Thoracic aorta (tissue), 2 donors: ENCODE measurements at places on chromosomes 4 and X. TPM values are rescaled to one million over a fixed set of nuclear protein-coding genes. Genes with fewer than 3 reads are reported as not detected.

GSX2 gene
- not detected for total RNA-seq

DNA sequence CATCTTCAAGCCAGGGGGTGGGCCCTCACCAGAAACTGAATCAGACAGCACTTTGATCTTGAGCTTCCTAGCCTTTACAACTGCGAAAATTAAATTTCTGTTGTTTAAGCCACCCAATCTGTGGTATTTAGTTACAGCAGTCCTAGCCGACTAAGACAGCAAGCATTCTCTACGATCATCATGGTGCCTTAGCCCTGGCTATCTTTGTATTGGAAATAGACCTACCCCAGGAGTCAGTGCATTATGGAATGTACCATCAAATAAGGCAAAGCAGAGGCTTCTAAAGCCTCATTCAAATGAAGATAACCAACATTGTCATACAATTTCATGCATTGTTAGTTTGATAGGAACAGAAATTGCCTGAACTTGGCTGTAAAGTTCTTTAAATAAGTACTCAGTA lies 75.0 kb downstream of the PARM1 start:
- peaks cover 20% of the 10 kb centered on the region for H3K4me1 ChIP-seq
- no peak overlapping the region for H3K4me3 ChIP-seq
- DNase-seq = no peak
- no peak overlapping the region for H3K27ac ChIP-seq

GRCh38 chr4:1246111-1246881 lies 2.6 kb downstream of the CTBP1 start:
- H3K36me3 ChIP-seq = no peaks in the 10 kb centered on the region
- H3K4me1 ChIP-seq = peaks cover 72% of the 10 kb centered on the region
- peak overlapping the region; percentile 94 for H3K4me3 ChIP-seq
- H3K27ac ChIP-seq = peak overlapping the region; percentile 94
- H3K27me3 ChIP-seq = no peaks in the 10 kb centered on the region

- H3K27ac ChIP-seq = peak within 1 kb of the TSS; percentile 75
- peak within 1 kb of the TSS; percentile 72 for H3K4me3 ChIP-seq
- DNase-seq = peak; percentile 53
- no peaks in the 10 kb centered on the region for H3K36me3 ChIP-seq
- H3K27me3 ChIP-seq = no peaks in the 10 kb centered on the region
- H3K4me1 ChIP-seq = peaks cover 28% of the 10 kb centered on the region
Observed at GRCh38 chrX:154097589-154098541, at the start of gene MECP2. Gene MECP2, minus strand, starts transcription at chrX:154097717.

- H3K27me3 ChIP-seq = no peaks in the 10 kb centered on the region
- no peaks in the 10 kb centered on the region for H3K36me3 ChIP-seq
- DNase-seq = no peak
- H3K27ac ChIP-seq = no peak overlapping the region
Observed at GRCh38 chrX:81120936-81121371, 80.8 kb downstream of the HMGN5 start.

DNA sequence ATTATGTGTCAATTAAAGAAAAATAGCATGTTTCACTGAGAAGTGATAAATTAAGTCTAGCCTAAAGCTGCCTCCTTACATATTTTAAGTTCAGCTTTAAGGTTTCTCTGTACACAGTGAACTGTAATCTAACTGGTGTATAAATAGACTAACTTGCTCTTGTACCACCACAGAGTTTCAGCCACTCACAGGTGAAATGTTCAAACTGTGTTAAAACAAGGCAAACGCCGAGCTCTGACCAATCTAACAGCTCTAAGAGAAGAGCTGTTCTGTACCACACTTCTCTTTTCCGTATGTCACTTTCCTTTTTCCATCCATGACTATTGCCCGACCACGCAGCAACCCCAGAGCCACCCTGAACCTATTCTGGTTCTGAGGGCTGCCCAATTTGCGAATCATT lies 64.5 kb downstream of the DCHS2 start:
- no peaks in the 10 kb centered on the region for H3K27me3 ChIP-seq
- H3K36me3 ChIP-seq = no peaks in the 10 kb centered on the region
- no peak overlapping the region for H3K27ac ChIP-seq
- H3K4me3 ChIP-seq = no peak overlapping the region

DNA sequence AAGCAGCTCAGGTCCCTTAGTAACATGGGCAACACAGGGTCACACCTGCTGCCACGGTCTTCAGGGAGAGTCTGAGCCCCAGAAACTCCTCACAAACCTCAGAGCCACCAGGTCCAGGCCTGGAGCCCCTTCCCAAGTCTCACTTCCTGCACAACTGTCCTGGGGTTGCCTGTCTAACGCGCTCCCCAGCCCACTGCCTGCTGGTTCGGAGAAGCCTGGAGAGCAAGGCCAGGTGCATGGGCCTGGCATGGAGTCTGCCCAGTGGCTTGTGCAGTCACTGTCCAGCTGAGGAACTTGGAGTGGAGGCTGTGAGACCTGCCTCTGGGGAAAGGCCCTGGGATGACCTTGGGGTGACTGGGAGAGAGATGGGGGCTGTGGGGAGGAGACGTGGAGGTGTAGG lies 28.0 kb downstream of the FAM53A start:
- H3K27ac ChIP-seq = no peak overlapping the region
- DNase-seq = no peak
- H3K27me3 ChIP-seq = no peaks in the 10 kb centered on the region
- no peak overlapping the region for H3K4me3 ChIP-seq

SOD3 gene
- 743 TPM for total RNA-seq

DNA sequence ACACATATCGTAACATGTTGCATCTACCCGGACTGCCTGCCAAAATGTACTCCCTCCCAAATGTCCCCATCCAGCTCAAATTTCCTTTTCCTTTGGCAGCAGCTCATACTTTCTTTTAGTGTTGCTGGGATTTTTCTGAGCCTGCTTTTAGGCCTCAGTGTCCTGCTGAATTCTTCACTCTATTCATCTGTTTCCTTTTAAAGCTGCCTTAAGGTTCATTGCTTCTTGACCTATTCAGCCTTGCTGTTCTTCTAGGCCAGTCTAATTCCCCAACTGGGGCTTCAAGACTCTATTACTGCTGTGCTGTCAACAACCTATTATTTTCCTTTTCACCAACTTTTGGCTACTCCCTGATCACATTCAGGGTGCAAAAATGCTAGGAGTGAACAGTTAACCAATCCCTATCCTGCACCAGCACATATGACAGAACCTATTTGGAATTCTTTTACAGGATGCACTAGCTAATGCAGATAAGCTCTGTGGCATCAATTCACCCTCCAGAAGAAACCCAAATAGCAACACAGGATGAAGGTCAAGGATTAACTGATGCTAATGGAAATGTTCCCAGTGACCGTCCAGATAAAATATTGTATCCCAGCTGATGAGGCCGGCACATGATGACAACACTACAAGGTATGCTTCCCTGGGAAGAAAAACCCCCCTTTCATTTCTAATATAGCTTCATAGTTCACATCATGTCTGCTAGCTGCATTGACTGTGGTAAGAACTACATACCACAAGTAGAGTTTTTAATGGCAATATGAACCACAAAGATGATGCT lies 114.7 kb upstream of the TTC29 start:
- no peak overlapping the region for H3K4me3 ChIP-seq
- H3K27ac ChIP-seq = no peak overlapping the region
- H3K36me3 ChIP-seq = no peaks in the 10 kb centered on the region
- DNase-seq = no peak

DNA sequence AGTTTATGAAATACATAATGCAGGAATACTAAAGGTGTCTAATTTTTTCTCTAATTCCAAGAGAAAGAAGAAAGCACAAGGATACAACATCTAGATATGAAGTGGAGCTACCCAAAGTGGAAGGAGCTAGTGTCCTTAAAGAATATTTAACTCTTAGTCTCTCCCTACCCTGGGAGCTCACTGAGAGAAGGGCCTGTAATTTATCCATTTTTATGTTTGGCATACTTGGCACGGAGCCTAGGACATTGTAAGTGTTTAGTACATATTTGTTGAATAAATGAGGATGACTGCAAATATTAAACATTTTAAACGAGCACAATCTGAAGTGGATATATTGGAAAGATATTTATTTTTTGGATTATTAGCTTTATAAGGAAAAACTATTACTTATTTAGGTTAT lies 674.8 kb downstream of the IQCM start:
- no peak overlapping the region for H3K27ac ChIP-seq
- no peak for DNase-seq
- H3K36me3 ChIP-seq = no peaks in the 10 kb centered on the region

DNA sequence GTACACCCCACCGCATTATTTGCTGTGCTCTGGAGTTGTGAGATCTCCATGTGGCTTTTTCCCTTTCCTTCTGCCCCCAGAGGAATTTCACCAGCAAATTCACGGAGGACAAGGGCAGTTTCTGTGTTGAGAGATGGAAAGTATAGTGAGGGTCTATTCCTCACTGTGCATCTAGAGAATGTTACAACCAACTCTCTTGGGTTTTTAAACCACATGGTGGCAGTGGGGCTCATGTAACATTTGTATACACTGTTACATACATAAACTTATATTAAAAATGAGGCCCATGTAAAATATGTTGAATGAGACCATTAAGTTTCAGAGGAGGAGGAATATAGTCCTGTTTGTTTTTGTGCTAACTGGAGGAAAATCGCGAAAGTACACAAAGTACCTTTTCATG lies 909 bp upstream of the PRKG2 start:
- H3K4me3 ChIP-seq = no peak overlapping the region
- H3K27me3 ChIP-seq = no peaks in the 10 kb centered on the region
- H3K4me1 ChIP-seq = no peaks in the 10 kb centered on the region
- DNase-seq = no peak

GRCh38 chr4:22884157-22884556 lies 191.4 kb downstream of the GBA3 start:
- no peaks in the 10 kb centered on the region for H3K4me1 ChIP-seq
- H3K27ac ChIP-seq = no peak overlapping the region
- no peaks in the 10 kb centered on the region for H3K36me3 ChIP-seq
- no peak overlapping the region for H3K4me3 ChIP-seq

NAP1L3 gene
- total RNA-seq = 15.0 TPM

DNA sequence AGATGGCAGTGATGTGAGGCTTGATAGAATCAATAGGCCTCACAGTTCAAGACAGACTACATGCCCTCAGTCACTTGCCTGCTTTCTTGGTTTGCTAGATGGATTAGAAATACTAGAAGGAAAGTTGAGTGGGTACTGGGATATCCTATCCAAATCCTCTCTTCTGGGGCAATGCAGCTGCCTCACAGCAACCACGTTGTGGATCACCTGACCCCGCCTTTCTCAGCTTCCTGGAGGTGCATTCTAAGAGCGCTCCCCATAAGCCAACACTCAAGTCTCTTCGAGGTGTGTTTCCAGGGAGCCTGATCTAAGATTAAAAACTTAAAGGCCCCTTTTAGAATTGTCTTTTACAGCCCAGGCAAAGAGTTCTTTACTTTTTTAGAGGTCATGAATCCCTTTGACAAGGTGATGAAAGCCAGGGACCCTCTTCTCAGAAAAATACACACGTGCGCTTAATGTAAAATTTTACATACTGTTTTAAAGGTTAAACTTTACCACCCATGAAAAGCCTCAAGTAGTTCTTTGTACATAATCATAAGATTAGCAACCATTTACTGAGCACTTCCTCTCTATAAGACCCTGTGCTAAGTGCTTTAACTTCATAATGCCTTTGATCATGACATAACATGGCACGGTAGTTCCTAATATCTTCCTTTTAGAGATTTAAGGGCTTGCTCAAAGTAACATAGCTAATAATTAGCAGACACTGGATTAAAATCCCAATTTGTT lies 840 bp upstream of the RPL34 start:
- H3K27me3 ChIP-seq = no peaks in the 10 kb centered on the region
- H3K36me3 ChIP-seq = peaks cover 20% of the 10 kb centered on the region
- peak overlapping the region; percentile 80 for H3K4me3 ChIP-seq
- no peak for DNase-seq

FAM156A gene
- total RNA-seq = 55.7 TPM

DNA sequence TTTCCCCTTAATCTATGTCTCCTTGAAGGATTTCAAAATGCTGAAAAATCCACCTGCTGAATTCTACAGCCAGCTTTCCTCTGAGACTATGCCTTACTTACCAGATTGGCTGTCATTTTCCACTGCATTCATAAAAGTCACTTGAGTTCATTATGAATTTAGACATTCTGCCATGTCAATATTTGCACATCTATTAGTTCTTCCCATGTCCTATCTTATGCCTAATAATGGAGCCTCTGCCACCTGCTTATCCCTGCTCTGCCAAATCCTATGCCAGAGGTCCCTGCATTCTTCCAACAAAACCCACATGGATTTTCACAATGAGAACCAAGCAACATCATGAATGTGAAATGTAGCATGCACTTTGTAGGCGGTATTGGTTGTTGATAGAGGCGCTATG lies 42.6 kb downstream of the GASK1B start:
- H3K36me3 ChIP-seq = peaks cover 3% of the 10 kb centered on the region
- H3K27me3 ChIP-seq = no peaks in the 10 kb centered on the region
- no peak for DNase-seq

DNA sequence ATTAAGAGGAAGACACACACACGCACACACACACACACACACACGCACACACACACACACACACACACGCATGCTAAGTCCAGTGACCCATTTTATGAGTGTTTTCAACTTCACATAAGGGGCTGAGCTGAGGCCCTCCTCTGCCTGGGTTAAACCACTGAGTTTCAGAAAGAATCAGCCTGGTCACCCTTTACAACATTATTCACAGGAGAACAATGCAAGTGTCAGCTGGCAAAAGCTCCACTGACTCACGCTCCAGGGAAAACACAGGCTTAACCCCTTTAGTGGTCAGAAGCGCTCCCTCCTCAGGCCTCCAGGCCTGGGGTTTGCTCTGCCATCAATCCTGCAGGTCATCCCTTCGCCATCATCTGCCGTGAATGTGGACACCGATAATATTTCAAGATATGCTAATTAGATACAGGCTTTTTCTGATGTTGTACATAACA lies 46.9 kb downstream of the ACOX3 start:
- peaks cover 35% of the 10 kb centered on the region for H3K4me1 ChIP-seq
- peaks cover 27% of the 10 kb centered on the region for H3K36me3 ChIP-seq
- peak overlapping the region; percentile 76 for H3K27ac ChIP-seq
- H3K27me3 ChIP-seq = no peaks in the 10 kb centered on the region

FHIP1A gene
- 28.8 TPM for total RNA-seq

MID1 gene
- 37.7 TPM for total RNA-seq

DNA sequence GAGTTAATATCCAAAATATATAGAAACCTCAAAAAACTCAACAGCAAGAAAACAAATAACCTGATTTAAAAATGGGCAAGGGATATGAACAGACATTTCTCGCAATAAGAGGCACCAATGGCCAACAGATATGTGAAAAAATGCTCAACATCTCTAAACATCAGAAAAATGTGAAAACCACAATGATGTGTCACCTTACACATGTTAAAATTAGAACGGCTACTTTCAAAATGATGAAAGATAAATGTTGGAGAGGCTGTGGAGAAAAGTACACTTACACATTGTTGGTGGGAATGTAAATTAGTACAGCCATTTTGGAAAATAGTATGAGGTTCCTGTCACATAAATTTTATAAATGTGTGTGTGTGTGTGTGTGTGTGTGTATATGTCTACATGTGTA lies 731.3 kb downstream of the DMD start:
- H3K4me1 ChIP-seq = no peaks in the 10 kb centered on the region
- H3K4me3 ChIP-seq = no peak overlapping the region
- no peaks in the 10 kb centered on the region for H3K27me3 ChIP-seq

- H3K27ac ChIP-seq = no peak overlapping the region
- H3K4me3 ChIP-seq = no peak overlapping the region
- H3K4me1 ChIP-seq = no peaks in the 10 kb centered on the region
- no peaks in the 10 kb centered on the region for H3K36me3 ChIP-seq
- no peaks in the 10 kb centered on the region for H3K27me3 ChIP-seq
Observed at GRCh38 chrX:106912864-106913263, 7.3 kb upstream of the CLDN2 start.

- no peak for DNase-seq
- H3K4me3 ChIP-seq = no peak overlapping the region
- H3K27ac ChIP-seq = no peak overlapping the region
- no peaks in the 10 kb centered on the region for H3K4me1 ChIP-seq
- no peaks in the 10 kb centered on the region for H3K36me3 ChIP-seq
- H3K27me3 ChIP-seq = no peaks in the 10 kb centered on the region
Observed at GRCh38 chrX:134528960-134529359, 69.0 kb downstream of the HPRT1 start.
